B cell (primary cell): ENCODE measurements at places on chromosomes 6 and 20. TPM values are rescaled to one million over a fixed set of nuclear protein-coding genes. Genes with fewer than 3 reads are reported as not detected.

- peak overlapping the region; percentile 56 for H3K4me3 ChIP-seq
- H3K27me3 ChIP-seq, result no peaks in the 10 kb centered on the region
- peaks cover 62% of the 10 kb centered on the region for H3K4me1 ChIP-seq
- peak overlapping the region; percentile 86 for H3K27ac ChIP-seq
Measured at GRCh38 chr6:107657755-107658461, 166.2 kb downstream of the SCML4 start.

The C20orf202 gene
- 0.07 and 0.17 TPM in 2 replicates for polyA plus RNA-seq

DNA sequence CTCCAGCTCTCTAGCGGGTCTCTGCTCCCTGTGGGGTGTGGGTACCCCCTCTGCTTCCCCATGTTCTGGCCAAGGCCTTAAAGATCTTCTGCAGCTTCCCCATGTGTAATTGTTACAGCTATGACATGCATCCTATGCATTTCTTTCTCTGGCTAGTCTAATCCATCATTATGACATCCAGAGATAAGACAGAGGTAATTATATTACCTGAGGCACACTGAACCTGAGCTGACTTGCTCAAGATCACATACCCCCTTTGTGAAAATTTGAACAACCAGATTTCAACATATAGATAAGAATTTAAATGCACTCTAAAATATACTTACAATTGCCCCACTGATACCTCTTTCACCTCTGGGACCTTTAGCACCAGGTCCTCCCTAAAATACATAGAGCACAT, 102.4 kb downstream of the COL12A1 start:
- no peak overlapping the region for H3K27ac ChIP-seq
- no peaks in the 10 kb centered on the region for H3K4me1 ChIP-seq
- H3K4me3 ChIP-seq, result no peak overlapping the region
- DNase-seq, result no peak

DNA sequence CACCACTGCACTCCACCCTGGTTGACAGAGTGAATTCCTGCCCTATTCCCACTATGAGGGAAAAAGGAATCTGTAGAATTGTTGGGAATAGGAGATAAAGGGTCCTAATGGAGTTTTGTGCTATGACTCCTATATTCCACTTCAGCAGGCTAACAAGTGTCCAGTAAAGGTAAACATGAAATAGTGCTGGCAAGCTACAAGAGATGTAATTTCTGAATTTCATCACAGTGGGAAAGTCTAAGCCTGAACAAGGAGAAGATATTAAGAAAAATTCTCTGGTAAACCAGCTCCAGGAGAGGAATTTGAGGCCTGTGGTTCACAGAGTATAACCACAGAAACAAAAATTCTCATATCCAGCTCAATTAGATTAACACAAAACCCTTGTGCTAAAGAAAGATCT, 10.3 kb upstream of the C6orf58 start:
- H3K27me3 ChIP-seq, result no peaks in the 10 kb centered on the region
- no peak overlapping the region for H3K4me3 ChIP-seq
- H3K4me1 ChIP-seq, result no peaks in the 10 kb centered on the region
- no peak for DNase-seq
- no peaks in the 10 kb centered on the region for H3K36me3 ChIP-seq

The PNLDC1 gene
- polyA plus RNA-seq, result 0.13 and 1.3 TPM in 2 replicates

GRCh38 chr20:22379472-22379871, 204.9 kb downstream of the FOXA2 start:
- no peaks in the 10 kb centered on the region for H3K27me3 ChIP-seq

The KCNK17 gene
- polyA plus RNA-seq, result 0.07 TPM in 1 of 2 replicates, not detected in the other

The MAS1 gene
- polyA plus RNA-seq, result not detected in 2 replicates

- peak overlapping the region; percentile 39 for H3K4me3 ChIP-seq
- H3K4me1 ChIP-seq, result peaks cover 20% of the 10 kb centered on the region
- peak; percentile 26 for DNase-seq
- peaks cover 22% of the 10 kb centered on the region for H3K27me3 ChIP-seq
- no peaks in the 10 kb centered on the region for H3K36me3 ChIP-seq
Measured at GRCh38 chr6:151240036-151240685, 394 bp downstream of the AKAP12 start.

The DAAM2 gene
- polyA plus RNA-seq, result not detected in 2 replicates

GRCh38 chr6:31079656-31080261, 32.6 kb downstream of the C6orf15 start:
- peak; percentile 77 for DNase-seq
- H3K27ac ChIP-seq, result no peak overlapping the region
- peaks cover 5% of the 10 kb centered on the region for H3K4me1 ChIP-seq

GRCh38 chr6:122389704-122390372, 9.6 kb upstream of the HSF2 start:
- H3K36me3 ChIP-seq, result no peaks in the 10 kb centered on the region
- no peak for DNase-seq
- H3K4me1 ChIP-seq, result no peaks in the 10 kb centered on the region
- H3K27ac ChIP-seq, result no peak overlapping the region
- H3K4me3 ChIP-seq, result no peak overlapping the region

The BPI gene
- polyA plus RNA-seq, result 0.10 and 0.13 TPM in 2 replicates

DNA sequence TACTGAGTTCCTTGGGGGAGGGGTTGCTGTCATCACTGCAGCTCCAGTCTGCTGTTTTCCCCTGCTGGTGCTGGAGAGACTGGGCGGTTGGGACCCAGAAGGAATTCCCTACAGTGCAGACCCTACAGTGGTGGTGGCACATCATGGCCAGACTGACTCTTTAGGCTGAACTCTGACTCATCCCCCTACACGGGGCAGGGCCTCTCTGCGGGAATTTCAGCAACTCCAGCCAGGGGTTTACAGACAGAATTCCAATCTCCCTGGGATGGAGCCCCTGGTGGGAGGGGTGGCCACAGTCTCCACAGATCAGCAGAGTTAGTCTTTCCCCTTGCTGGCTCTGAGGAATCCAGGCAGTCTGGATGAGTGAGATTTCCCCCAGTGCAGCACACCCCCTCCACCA, 46.9 kb upstream of the MAPK13 start:
- no peak for DNase-seq
- H3K36me3 ChIP-seq, result peaks cover 16% of the 10 kb centered on the region
- no peak overlapping the region for H3K27ac ChIP-seq
- no peaks in the 10 kb centered on the region for H3K27me3 ChIP-seq
- no peak overlapping the region for H3K4me3 ChIP-seq

DNA sequence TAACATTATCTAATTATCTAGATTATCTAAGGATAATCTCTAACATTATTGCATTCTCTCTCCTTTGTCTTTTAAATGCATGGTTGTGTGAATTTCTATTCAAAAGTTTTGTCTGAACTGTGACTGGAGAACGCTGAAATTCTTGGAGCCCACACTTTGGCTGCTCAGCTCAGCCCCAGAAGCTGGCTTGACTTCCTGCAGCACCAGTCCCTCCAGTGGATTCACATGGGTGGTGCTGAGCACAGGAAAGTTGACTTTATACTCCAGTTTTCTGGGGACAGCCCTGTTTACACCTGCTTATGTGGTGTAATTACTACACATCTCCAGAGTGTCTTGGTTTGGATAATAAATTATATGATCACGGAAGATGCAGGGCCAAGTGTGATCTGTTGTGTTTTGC, 255.1 kb upstream of the NOX3 start:
- no peak overlapping the region for H3K27ac ChIP-seq
- H3K36me3 ChIP-seq, result no peaks in the 10 kb centered on the region
- DNase-seq, result no peak

The IL22RA2 gene
- not detected in 2 replicates for polyA plus RNA-seq

- H3K27me3 ChIP-seq, result no peaks in the 10 kb centered on the region
- no peaks in the 10 kb centered on the region for H3K4me1 ChIP-seq
Measured at GRCh38 chr6:55794136-55794812, 81.1 kb downstream of the BMP5 start.

The ENPP5 gene
- polyA plus RNA-seq, result 0.09 and 0.13 TPM in 2 replicates

DNA sequence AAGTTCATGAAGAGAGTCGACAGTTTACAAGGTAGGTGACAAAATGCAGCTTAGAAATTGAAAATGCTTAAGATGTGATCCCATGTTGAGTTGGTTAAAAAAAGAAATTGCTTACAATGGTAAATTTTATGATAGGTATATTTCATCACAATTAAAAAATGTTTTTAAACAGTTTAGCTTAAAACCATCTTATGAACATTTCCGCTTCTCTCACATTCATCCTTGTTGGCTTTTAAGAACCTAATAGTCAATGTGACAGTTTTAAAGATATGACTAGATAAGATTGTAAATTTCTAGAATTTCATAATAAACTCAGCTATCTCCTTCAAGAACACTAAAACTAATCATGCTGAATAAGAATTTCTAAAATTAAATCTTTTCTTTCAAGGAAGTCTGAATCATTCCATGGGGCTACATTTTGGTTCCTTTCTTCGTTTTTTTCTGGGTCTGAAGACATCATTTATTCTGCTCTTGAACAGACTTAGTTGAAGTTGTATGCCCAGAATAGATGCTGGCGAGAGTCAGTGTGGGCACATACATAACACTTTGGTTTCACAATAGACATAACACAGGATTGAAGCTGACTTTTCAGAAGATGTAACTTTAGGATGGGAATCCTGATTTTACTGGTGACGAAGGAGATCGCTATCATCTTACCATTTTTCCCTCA, 35.9 kb upstream of the LTV1 start:
- no peak overlapping the region for H3K4me3 ChIP-seq
- no peak for DNase-seq

The MARCKS gene
- polyA plus RNA-seq, result 15.4 and 20.3 TPM in 2 replicates

The SCAF8 gene
- polyA plus RNA-seq, result 25.7 and 31.2 TPM in 2 replicates

The HDGFL1 gene
- polyA plus RNA-seq, result not detected in 2 replicates

- H3K27me3 ChIP-seq, result no peaks in the 10 kb centered on the region
- no peak overlapping the region for H3K27ac ChIP-seq
- H3K4me1 ChIP-seq, result no peaks in the 10 kb centered on the region
- DNase-seq, result no peak
- no peaks in the 10 kb centered on the region for H3K36me3 ChIP-seq
- H3K4me3 ChIP-seq, result no peak overlapping the region
Measured at GRCh38 chr6:112846681-112847080, 499.6 kb downstream of the RFPL4B start.

The ZSCAN31 gene
- 1.9 and 3.1 TPM in 2 replicates for polyA plus RNA-seq

DNA sequence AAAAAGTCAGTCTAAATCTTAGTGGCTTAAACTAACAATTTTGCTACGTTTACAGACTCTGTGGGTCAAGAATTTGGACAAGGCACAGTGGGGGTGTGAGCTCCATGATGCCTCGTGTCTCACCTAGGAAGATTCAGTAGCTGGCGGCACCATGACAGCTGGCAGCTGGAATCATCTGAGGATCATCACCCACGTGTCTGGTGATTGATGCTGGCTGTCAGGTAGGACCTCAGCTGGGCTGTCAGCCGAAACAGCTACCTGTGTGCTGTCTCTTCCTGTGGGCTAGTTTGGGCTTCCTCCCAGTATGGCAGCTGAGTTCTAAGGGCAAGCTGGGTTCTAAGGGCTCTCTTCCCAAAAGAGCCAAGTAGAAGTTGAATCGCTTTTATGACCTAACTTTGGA, 26.4 kb upstream of the DLGAP4 start:
- H3K4me3 ChIP-seq, result no peak overlapping the region
- no peaks in the 10 kb centered on the region for H3K4me1 ChIP-seq
- H3K27me3 ChIP-seq, result no peaks in the 10 kb centered on the region
- no peaks in the 10 kb centered on the region for H3K36me3 ChIP-seq
- DNase-seq, result no peak
- no peak overlapping the region for H3K27ac ChIP-seq

DNA sequence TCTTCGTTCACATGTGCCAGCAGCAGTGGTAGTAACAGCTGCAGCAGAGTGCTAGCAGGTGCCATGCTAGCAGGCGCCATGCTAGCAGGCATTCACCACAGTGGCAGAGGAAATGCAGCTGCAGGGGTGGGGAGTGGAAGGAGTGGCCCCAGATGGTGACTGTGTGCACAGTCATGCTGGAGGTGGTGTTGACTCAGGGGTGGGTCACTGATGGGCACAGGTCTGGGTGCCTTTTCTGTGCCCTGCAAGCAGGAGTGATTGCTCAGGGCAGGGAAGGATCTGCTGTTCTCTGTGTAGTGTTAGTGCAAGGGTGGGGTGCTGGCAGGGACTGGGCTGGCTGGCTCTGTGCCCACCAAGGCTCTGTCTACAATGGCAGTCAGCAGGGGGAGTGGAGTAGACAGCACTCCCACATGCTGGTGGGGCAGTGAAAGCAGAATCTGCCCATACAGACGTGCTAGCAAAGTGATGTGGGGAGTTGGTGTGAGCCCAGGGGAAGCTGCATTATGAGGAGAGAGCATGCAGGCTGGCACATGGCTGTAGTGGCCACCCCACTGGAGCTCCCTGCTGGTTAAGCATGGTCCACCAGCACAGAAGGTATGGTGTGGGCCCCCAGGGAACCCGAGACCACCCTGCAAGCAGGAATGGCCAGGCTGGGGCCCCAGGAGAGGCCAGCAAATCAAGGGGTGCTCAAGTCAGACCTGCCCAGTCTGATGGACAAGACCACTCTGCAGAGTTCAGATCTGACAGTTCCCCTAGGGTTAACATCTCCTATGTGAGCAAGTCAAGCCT, 11.4 kb upstream of the TSPYL4 start:
- no peaks in the 10 kb centered on the region for H3K27me3 ChIP-seq
- peaks cover 3% of the 10 kb centered on the region for H3K36me3 ChIP-seq
- DNase-seq, result no peak
- no peak overlapping the region for H3K27ac ChIP-seq

The C6orf120 gene
- polyA plus RNA-seq, result 9.7 and 10.5 TPM in 2 replicates

DNA sequence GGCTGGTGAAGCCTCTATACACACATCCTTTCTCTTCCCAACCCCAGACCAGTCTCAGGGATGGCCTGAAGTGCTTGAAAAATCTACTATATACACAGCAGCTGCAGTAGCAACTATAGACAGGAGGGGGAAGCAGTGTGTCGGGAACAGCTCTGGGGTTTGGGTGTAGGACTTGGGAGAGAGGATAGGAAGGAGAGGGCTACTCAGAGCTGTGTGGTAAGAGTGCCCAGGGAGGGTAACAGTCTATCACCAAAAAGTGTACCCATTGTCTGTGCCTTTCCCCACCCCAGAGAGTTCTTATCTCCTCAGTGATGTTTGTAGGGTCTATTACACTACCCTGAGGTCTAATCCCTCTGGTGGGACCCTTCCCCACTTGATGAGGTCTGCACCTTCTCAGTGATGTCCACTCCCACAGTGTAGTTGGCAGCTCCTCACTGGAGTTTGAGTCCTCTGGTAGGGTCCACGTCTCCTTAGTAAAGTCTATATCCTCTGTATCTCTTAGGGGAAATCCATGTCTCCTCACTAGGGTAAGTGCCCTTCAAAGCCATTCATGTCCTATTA, 1.5 kb upstream of the GGT7 start:
- H3K4me1 ChIP-seq, result peaks cover 35% of the 10 kb centered on the region
- H3K36me3 ChIP-seq, result no peaks in the 10 kb centered on the region
- DNase-seq, result peak; percentile 56
- H3K27ac ChIP-seq, result no peak overlapping the region
- no peak overlapping the region for H3K4me3 ChIP-seq

GRCh38 chr6:140915551-140915950, 1217.2 kb upstream of the GJE1 start:
- no peak overlapping the region for H3K4me3 ChIP-seq
- H3K27me3 ChIP-seq, result no peaks in the 10 kb centered on the region
- no peaks in the 10 kb centered on the region for H3K36me3 ChIP-seq
- no peaks in the 10 kb centered on the region for H3K4me1 ChIP-seq
- DNase-seq, result no peak

GRCh38 chr6:33905071-33905609, 101.3 kb upstream of the MLN start:
- peak overlapping the region; percentile 45 for H3K27ac ChIP-seq
- H3K36me3 ChIP-seq, result no peaks in the 10 kb centered on the region
- peak; percentile 66 for DNase-seq
- H3K4me3 ChIP-seq, result no peak overlapping the region
- H3K4me1 ChIP-seq, result peaks cover 54% of the 10 kb centered on the region
- H3K27me3 ChIP-seq, result no peaks in the 10 kb centered on the region
